DMS79 (cell line): ENCODE measurements at places on chromosomes 13 and 19.

- no peak for DNase-seq
Measured at GRCh38 chr13:103282571-103283450, 216.6 kb upstream of the SLC10A2 start.

- DNase-seq, result no peak
Measured at GRCh38 chr19:40344422-40344821, 3.8 kb downstream of the C19orf47 start.

DNA sequence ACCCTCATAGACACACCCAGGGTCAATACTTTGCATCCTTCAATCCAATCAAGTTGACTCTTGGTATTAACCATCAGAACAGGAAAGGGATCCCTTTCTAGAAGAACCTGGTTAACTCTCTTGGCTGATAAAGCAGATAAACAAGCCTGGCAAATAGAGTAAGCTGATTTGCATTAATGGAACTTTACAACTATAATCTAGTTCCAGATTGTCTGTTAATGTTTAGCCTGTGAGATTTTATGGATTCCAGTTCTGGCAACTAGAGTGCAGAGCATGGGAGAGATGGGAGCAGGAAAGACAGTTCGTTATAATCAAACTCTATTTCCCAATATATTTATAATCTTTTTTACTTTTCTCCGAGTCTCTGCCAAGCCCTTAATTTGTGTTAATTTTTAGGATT lies 272.6 kb upstream of the KLHL1 start:
- no peak for DNase-seq

DNA sequence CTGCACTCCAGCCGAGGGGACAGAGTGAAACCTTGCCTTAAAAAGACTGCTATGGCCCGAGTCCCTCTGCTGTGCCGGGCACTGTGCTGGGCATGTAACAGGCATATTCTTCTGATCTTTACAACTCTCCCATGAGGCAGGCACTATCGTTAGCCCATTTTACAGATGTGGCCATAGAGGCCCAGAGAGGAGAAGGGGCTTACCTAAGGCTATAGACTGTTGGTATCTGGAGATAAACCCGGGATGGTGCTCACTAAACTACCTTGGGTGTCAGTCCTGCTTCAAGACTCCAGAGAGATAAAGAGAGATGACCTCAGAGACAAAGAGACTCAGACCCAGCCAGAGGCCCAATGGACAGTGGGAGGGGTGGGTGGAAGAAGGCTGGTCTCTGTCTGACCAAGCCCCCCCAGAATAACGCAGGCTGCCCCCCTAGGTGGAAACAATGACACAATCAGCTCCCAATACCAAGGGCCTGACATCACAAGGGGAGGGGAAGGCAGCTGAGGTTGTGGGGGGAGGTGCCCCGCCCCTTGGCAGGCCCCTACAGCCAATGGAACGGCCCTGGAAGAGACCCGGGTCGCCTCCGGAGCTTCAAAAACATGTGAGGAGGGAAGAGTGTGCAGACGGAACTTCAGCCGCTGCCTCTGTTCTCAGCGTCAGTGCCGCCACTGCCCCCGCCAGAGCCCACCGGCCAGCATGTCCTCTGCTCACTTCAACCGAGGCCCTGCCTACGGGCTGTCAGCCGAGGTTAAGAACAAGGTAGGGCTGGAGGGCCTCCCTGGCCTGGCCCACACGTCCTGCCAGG lies at the start of gene CNN1:
Gene CNN1, plus strand, starts transcription at position 620 of the 805 bp plus-strand sequence. Its CDS starts 77 bp downstream, at position 697.
- DNase-seq, result no peak

DNA sequence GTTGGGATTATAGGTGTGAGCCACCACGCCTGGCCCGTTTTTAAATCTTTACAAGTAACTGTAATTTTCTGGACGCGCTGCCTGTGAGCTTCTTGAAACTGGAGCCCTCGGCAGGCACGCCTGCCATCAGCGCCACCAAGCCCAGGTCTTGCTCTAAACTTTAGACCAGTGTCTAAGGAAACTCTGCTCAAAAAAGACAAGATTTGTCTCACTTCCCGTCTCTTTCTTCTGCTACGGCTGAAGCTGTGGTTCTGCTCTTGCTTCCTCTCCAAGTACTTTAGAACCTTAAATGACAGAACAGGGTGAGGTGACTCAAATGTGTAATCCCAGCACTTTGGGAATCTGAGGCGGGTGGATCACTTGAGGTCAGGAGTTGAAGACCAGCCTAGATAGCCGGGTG lies 24.9 kb downstream of the RCN3 start:
- no peak for DNase-seq

DNA sequence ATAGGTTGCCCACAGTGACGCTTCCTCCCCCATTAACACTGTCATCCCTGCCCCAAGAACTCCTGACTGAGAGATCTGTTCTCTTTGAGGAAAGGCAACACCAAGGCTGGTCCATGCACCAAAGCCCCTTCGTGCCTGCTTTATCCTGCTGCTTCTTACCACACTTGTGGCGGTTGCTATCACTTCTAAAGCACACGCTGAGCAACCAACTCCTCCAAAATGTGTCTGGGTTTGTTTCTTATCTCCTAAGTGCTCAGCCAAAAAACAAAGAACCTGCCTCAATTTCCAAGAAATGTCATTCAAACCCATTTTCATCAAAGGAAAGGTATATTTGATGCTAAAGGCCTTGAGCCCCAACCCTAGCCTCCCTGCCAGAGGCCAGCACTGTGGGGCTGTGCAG lies 14.6 kb downstream of the ATP7B start:
- DNase-seq, result no peak

DNA sequence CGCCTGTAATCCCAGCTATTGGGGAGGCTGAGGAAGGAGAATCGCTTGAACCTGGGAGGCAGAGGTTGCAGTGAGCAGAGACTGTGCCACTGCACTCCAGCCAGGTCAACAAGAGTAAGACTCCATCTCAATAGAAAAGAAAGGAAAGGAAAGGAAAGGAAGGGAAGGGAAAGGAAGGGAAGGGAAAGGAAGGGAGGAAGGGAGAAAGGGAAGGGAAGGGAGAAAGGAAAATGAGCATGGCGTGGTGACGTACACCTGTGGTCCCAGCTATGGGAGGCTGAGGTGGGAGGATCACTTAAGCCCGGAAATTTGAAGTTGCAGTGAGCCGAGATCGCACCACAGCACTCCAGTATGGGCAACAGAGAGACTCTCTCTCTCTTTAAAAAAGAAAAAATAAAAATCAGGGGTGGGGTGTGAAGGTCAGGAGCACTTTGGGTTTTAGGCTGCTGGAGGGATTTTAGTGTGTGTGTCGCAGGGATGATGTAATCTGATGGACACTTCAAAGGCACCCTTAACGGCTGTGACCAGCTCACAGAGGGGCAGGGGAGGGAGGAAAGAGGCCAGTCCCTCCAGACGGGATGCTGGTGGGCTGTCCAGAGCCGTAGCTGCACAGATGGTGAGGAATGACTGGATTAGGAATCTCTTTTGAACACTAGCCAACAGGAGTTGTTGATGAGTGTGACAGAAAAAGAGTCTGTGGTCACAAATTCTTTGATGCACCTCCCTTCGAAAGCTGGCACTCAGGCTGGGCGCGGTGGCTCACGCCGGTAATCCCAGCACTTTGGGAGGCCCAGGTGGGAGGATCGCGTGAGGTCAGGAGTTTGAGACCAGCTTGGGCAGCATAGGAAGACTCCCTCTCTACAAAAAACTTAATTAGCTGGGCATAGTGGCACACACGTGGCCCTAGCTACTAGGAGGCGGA lies 27.6 kb downstream of the TMPRSS9 start:
- no peak for DNase-seq

GRCh38 chr13:50375792-50376191 lies 360.5 kb downstream of the KCNRG start:
- no peak for DNase-seq

DNA sequence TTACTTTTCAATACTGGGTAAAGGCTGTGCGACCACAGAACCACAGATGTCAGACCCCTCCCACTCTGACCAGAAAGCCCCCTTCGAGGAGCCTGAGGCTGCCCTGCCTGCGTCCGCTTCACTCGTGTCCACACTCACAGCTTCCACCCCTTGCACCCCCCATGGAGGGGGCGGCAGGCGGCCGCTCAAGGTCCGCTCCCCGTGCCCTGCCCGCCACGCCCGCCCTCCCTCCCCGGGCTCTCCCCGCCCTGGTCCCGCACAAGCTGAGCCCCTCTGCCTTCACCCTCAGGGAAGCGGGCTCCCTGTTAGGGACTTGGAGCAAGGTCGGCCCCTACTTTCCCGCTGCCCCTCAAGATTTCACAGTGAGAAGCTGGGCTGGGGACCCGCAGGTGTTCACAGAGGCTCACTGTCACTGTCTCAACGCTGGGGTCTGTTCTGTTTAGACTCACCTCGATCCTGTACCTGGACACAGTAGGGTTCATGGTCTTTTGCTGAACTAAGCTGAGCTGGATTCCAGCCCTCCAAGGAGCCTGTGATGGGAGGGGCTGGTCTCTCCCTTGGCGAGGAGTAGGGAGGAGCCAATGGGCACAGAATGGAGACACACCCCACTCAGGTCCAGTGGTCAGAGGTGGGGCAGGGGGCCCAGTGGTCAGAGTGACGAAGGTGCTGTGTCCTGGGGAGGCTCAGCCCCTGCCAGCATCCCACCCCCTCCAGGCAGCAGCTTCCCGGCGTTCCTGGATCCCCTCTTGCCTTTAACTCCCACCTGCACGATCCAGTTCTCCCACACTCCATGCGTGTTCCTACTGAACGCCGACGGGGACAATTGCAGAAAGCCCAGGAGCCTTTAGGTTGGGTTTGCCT lies 69.5 kb downstream of the SPACA7 start:
- no peak for DNase-seq

DNA sequence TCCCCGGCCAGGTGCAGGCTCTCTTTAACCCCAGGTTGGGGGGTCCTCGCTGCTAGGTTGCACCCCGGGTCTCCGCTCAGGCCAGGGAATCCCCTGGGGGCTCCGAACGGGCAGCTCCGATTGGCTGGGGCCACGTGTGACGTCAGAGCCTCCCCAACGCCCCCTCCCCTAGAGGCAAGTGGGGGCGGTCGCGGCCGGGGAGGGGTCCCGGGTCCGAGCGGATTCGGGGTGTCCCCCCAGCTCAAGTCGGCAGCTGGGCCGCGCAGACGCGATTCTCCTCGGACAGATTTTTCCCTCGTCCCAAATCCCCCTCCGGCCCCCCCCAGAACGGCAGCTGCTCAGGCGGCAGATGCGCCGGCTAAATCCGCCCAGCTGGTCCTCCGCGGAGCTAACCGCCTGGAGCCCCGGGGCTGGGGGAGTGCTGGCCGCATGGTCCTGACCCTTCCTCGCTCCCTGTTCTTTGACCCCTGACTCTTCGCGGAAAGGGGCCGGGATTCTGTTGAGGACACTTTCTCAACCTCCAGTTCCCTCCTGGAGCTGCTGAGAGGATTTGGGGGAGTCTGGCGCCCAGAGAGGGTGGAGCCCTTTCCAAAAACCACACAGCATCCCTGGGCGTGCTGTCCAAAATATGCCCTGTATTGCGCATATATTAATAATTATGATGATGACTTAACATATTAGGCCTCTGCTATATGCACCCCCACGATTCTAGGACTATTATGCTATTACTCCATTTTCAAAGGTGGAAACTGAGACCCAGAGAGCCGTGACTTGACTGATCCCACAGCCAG lies 25.4 kb upstream of the SEMA6B start:
- no peak for DNase-seq

GRCh38 chr19:54415208-54415900 lies at the start of gene TTYH1:
Gene TTYH1 (plus strand): TSS chr19:54415464. CDS start chr19:54415553, 89 bp downstream.
- DNase-seq, result no peak

- DNase-seq, result no peak
Measured at GRCh38 chr19:11284515-11284914, 11.4 kb upstream of the TSPAN16 start.

DNA sequence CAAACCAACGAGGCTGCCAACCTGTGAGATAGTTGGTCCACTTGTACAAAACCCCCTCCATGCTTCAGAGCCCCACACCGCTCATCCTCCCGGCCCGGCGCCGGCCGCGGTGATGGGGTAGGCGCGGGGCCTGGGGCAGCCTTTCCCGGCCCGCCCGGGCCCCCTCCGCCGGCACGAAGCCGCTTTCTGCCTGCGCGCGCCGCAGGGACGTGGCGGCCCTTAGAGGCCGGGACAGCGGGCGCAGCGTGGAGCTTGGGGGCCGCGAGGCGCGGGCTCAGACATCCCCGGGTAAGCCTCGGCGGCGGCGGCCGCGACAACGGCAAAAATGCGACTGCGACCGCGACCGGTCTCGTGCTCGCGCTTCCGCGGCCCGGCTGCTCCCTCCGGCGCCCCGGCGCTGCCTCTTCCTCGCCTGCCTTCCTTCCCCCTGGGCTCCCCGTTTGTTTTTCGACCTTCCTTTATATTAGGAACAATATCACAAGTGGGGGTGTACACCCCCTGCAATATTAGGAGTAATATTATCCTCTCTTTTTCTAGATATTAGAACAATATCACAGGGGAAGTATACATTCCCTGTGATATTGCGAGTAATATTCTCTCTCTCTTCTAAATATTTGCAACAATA lies 53.9 kb upstream of the CEACAM21 start:
- DNase-seq, result no peak

- no peak for DNase-seq
Measured at GRCh38 chr19:19826875-19827274, 5.3 kb upstream of the ZNF506 start.

- no peak for DNase-seq
Measured at GRCh38 chr19:4829001-4829712, 2.4 kb downstream of the TICAM1 start.

- no peak for DNase-seq
Measured at GRCh38 chr19:7853770-7854128, 20.4 kb downstream of the PRR36 start.

DNA sequence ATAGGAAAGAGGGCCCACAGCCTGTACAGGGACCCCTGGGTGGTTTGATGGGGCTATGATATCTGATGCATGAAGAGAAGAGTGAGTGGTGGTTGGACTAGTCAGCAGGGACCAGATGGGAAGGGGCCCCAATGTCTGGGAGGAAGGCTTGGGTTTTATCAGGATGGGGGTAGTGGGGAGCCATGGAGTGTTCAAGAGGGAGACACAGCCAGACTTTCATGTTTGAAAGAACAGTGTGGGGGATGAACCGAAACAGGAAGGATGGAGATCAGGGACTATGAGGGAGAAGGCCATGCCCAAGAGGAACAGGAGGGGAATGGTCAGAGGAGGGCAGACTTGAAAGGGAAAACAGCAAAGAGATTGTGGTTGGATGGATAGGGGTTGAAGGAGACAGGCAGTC lies 63.1 kb downstream of the UNC13A start:
- DNase-seq, result no peak

GRCh38 chr13:77225946-77226345 lies 100.9 kb downstream of the MYCBP2 start:
- DNase-seq, result no peak

- no peak for DNase-seq
Measured at GRCh38 chr13:105159841-105160240, 1375.6 kb downstream of the EFNB2 start.

GRCh38 chr13:44362394-44363040 lies 11.1 kb upstream of the SERP2 start:
- no peak for DNase-seq

- DNase-seq, result no peak
Measured at GRCh38 chr19:38526430-38526829, 91.3 kb downstream of the MAP4K1 start.

GRCh38 chr19:7250951-7251350 lies 43.3 kb downstream of the INSR start:
- no peak for DNase-seq

GRCh38 chr13:42354241-42355091 lies 82.5 kb downstream of the AKAP11 start:
- no peak for DNase-seq

GRCh38 chr19:18392417-18392816 lies 5.0 kb downstream of the LRRC25 start:
- no peak for DNase-seq
